Stomach (tissue), 19 donors: ENCODE measurements at places on chromosomes 2 and 18. TPM values are rescaled to one million over a fixed set of nuclear protein-coding genes. Genes with fewer than 3 reads are reported as not detected.

GRCh38 chr2:122451040-122451439, 695.6 kb downstream of the TSN start:
- DNase-seq, result no peak

CNOT9 gene
- 48.3 TPM for total RNA-seq

FAM110C gene
- 16.8 TPM for total RNA-seq

DNA sequence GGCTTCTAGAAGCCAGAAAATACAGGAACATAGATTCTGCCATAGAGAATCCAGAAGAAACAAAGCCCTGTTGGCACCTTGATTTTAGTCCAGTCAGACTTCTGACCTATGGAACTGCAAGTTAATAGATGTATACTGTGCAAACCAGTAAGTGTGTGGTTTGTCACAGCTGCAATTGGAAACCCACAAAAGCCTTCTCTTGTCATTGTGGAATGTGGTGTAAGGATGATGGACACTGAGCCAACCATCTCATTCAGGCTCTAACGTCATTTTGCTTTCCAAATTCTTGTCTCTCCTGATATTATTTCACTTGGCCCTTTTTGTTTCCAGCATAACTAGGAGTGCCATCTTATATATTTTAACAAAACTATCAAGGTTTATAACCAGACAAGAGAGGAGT, 369.5 kb upstream of the SMIM21 start:
- DNase-seq, result no peak

IFIH1 gene
- 31.9 TPM for total RNA-seq

GRCh38 chr2:86466306-86466705, 25.1 kb downstream of the KDM3A start:
- no peak for DNase-seq

DNA sequence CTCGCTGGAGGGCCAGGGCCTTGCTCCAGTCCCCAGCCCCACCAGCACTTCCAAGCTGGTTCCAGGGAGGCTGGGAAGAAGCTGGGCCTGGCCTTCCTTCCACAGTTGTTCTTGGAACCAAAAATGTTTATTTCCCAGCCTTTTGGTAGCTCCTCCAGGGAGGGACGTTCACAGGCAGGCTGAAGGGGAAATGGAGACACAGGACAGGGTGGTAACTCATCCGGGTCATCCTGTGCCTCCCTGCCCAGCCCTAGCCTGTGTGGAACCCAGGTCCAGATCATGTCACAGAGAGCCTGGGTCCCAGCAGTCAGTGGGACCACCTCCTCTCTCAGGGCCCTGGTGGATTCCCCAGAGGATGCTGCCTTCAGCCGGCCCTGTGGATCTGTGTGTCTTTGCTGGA, 12.5 kb upstream of the ARMC9 start:
- peak; percentile 21 for DNase-seq

ARHGAP28 gene
- total RNA-seq, result 15.2 TPM

DNA sequence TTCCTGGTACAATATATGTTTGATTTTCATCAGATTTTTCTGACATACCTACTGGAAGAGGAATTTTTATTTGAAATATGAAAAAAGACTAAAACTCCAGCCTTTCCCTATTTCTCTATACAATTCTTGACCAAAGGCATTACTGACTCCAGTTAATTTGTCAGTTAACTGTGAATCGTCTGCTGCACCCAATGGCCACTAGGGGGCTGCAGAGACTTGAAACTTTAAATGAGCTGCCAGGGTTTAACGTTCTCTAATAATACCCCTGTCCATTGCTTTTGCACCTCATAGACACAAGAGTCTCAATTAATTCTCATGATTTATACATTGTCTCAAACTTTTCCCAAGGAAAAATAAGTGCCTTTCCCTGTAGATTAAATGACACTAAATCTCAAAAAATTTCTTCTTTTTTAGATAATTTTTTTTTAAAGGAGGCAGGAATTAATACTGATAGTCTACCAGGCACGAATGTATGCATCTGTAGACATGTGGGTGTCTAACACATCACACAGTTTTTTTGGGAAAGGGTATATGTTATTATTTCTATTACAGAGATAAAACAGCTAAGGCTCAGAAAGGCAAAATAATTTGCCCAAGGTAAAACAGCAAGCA, 1.8 kb upstream of the ALK start:
- peak; percentile 84 for DNase-seq

DRC1 gene
- total RNA-seq, result not detected

- peak; percentile 76 for DNase-seq
These were observed at the start of gene SPIRE1 for GRCh38 chr18:12657684-12658425. TSS of gene SPIRE1 (minus strand) at chr18:12658107. CDS start at chr18:12657866, 241 bp downstream.

- DNase-seq, result no peak
These were observed 200.3 kb downstream of the NYAP2 start for GRCh38 chr2:225599856-225600255.
